ENCODE measurements at places on chromosomes 16 and 17.
A peak's percentile ranks its signal among the peaks of the same experiment; 100 is the strongest.

- no peak for DNase-seq
Observed at GRCh38 chr16:73149334-73149733, 101.4 kb upstream of the ZFHX3 start.

DNA sequence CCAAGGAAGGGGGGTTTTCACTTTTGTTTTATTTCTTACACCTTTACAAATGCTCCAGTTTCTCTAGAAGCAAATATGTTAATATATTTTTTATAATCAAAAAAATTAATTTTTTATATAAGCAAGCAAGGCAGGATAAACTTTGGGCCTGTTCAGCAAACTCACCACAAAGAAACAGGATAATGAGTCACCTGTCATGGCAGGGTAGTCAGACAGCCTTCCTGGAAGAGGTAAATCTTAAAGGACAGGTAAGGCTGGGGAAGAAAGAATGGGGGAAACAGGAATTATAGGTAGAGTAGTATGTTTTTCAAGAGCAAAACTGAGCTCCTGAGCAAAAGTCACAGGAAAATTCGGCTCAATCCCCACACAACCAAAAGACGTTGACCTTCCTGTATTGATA, 186.3 kb upstream of the SOX9 start:
- DNase-seq: no peak

- no peak for DNase-seq
Observed at GRCh38 chr16:68366062-68366461, 55.2 kb downstream of the PRMT7 start.

DNA sequence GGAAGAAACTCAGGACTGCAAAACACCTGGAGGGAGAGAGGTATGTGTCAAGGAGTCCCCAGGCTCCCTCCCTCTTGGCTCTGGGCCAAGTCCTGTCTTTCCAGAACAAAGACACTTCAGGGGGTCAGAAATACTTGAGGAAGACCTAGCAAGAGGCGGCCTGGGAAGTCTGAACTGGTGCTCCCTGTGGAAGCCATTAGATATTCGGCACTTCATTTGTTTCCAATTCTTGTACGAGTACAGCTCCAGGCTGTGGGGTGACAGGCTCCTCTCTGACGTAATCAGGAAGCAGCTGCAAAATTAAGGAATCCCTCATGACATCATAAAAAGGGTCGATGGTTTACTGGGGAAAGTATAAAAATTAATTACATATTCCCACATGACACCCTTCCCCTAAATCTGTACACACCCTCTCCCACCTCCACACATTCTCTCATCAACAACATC, 108.7 kb downstream of the SMG6 start:
- DNase-seq: no peak

DNA sequence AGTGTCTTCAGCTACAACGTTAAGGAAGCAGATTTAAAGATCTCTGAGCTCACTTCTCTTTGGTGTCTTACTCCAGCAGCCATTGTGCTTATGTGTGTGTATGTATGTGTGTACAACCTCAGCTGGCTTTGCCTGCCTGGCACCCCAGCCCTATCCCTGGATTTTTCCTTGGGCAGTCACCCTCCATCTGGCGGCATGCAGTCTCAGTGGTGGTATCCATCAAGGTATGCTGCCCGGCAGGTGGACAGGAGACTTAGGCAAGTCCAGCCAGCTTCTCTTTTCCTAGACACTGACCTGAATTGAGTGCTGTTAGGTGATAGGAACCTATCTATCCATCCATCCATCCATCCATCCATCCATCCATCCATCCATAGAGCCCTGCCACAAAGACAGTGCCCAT, 280.8 kb upstream of the CCL2 start:
- no peak for DNase-seq

- DNase-seq: no peak
Observed at GRCh38 chr17:82055023-82055964, 3.6 kb downstream of the GPS1 start.

GRCh38 chr17:52383493-52384100, 225.1 kb upstream of the CA10 start:
- DNase-seq: no peak

GRCh38 chr16:48629531-48629930, 19.6 kb upstream of the N4BP1 start:
- peak; percentile 37 for DNase-seq

- DNase-seq: no peak
Observed at GRCh38 chr16:47519546-47519945, 58.4 kb downstream of the PHKB start.

DNA sequence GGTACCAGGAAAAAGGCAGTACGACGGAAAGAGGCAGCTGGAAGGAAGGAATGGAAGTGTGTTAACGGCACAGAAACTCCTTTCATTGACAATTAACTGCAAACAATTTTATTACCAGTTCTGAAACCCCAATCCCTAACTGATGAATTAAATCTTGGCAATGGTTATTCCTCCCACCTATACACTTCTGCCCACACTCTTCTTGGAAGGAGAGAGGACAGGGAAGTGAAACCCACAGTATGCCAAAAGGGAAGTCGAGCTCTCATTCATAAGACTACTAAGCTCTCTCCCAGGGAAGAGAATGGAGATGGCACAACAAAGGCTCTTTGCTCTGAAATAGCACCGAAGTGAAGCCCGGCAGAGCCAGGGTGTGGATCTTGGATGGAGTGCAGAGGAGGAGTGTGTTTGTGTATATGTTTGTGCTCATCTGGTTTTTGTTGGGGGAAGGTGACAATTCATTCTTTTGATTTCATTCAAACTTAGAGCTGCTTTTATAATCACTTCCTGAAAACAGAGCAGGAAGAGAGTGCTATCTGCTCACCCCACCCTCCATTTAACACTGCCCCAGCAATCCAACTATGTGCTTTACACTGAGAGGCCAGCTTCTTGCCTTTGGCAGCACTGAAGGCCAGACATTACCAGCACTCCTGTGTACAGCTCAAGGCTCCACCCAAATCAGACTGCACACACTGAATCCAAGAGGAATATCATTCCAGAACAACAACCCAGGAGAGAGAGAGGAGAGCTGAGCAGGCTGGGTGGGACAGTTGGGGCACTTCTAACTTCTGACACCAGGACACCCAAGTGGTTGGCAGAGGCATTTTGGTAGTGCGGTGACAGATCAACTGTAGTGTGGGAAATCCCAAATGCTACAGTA, 68.7 kb downstream of the HIC1 start:
- DNase-seq: no peak

DNA sequence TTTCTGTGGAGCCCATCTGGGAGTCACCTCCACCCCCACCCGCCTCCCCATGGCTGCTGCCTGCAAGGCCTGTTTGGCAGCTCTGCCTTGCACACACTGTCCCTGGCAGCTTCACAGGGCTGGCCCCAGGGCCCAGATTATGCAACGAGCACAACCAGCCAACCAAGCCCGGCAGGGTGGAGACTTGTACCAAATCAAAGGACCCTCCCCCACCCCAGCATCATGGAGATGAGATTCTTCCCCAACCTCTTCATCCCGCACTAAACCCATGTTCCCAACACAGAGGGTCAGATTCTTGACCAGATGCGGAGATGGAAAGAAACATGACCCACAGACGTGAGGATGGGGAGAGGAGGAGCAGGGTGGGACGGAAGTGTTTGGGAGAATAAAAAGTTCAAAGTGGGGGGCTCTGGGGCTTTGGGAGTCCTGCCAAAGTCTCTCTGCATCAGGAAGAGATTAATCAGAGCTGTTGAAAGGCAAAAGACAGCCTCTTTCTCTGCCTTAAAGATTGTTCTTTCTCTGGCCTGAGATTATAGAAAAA, 3.8 kb downstream of the SMARCD2 start:
- DNase-seq: no peak

- no peak for DNase-seq
Observed at GRCh38 chr16:6110346-6110745, 1012.8 kb upstream of the EEF2KMT start.

DNA sequence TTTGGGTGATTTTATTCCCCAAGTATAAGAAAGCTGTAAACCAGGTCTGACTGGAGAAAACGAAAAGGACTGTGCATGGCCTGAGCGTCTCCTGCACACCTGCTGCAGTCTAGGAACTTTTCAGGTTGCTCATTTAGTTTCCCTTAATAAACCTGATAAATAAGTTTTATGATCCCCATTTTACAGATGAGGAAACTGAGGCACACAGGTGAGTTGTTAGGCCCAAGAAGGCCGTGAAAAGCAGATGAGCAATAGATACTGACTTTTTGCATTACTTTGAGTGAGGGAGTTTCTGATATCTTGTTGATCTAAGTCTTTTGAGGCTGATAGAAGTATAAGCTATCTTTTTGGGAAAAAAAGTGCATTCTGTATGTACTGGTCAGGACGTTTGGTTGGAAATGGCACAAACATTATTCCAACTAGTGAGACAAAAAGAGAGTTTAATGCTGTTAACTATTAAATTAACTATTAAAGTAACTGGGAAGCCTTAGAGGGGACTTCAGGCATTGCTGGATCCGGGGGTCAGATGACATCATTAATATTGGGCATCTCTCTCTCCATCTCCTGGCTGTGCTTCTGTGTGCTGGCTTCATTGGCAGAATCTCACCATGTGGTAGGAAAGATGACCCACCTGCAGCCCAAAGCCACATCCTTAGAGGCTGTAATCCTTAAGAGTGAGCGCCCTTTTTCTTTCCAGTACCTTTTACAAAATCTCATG, 163.4 kb downstream of the CMIP start:
- no peak for DNase-seq

GRCh38 chr17:6574687-6575595, 18.6 kb upstream of the PITPNM3 start:
- peak; percentile 63 for DNase-seq

- DNase-seq: no peak
Observed at GRCh38 chr16:85681255-85681654, 7.5 kb downstream of the GINS2 start.

DNA sequence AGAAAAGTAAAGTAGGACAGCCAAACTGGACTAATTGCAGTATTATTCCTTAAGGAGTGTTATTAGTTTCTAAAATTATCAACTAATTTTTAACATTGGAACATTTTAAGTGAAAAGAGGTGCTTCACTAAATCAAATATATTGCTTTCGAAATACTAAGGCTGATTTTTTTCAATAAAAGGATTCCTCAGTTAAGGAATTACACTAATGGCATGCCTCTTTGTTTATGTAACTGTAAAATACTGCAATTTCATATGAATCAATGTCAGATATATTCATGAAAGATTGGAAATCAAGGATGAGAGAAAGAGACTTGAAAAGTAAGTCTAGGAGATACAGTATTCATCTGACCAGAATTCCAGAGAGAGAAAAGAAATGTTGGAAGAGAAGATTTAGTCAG, 129.8 kb downstream of the TANC2 start:
- DNase-seq: no peak

DNA sequence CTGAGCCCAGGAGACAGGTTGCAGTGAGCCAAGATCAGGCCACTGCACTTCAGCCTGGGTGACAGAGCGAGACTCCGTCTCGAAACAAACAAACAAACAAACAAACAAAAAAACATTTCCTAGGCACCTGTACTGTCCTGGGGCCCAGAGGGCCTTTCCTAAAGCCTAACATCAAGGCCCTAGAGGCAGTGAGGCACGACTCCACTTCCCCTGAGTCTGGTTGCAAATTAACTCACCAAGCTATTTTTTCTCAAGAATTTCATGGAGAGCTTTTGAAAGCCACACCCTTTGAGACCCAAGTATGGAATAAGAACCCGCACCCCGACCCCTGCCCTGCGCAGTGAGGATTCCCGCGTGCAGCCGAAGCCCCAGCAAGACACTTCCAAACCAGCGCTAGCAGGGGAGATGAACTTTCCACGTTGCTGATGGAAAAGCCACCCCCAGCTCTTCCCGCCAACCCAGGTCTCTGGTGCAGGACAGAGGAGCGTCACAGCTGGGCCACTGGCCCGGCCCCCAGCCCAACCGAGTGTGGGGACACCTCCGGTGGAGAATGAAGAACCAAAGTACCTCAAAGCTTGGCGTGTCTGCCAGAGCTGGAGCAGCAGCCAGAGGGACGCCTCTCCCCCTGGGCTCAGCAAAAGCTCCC, 1.2 kb downstream of the CHST5 start:
- no peak for DNase-seq

GRCh38 chr16:55737318-55737717, 81.5 kb downstream of the SLC6A2 start:
- DNase-seq: no peak

- DNase-seq: no peak
Observed at GRCh38 chr17:44345454-44346026, 438 bp downstream of the GRN start.

- DNase-seq: no peak
Observed at GRCh38 chr16:61891460-61891859, 144.8 kb downstream of the CDH8 start.

GRCh38 chr17:42407289-42407836, 15.7 kb downstream of the CAVIN1 start:
- no peak for DNase-seq

DNA sequence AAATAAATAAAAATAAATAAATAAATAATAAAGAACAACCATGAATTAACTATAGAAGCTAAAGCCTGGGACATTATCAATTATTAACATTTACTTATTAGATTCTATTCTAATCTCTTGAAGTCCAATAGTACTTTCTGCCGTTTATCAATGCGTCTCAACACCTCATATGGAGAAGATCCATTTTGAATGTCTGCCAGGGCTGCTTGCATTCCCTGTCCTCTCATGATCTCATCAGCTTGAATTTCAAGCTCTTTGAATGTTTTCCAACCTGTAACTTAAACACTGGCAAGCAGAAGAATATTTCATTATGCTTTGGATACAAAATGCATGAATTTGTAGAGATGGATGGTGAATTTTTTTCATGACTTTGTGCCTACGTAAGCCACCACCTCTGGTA, 191.9 kb upstream of the ANKFN1 start:
- no peak for DNase-seq

DNA sequence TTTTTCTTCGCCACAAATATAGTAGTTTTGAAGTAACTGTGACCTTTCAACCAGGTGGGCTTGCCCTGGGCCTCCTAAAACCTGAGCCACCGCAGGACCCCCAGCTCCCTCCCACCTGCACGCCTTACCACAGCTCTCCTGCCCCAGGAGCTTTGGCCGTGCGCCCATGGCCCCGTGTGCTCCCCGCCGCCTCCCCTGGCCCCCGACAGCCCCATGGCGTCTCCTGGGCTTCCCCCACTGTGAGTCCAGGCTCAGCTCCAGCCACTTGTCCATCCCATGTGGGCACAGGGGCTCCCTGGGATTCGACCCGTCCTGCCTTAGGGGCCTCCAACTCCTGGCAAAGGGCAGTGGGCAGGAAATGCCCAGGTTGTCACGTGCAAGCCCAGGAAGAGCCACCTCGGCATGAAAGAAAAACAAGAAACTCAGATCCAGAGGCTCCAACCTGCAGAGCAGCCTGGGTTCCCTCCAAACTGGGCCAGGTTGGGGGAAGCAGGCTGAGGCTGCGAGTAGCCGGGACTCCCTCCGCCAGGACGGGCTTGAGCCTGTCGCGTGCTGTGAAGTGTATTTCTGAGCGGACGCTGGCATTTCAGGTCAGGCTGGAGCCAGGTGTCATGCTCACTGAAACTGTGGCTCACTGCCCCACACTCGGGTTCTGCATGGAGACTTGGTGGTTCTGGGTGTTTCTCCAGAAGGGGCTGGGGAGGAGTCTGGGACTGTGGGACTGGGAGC, 5.8 kb downstream of the LGALS3BP start:
- DNase-seq: no peak

- no peak for DNase-seq
Observed at GRCh38 chr16:10033556-10033955, 148.7 kb downstream of the GRIN2A start.

GRCh38 chr16:11870399-11870798, 19.1 kb upstream of the RSL1D1 start:
- DNase-seq: no peak
